ENCODE measurements at places on chromosomes 3 and 15.

- DNase-seq = no peak
Measured at GRCh38 chr3:126556637-126557414, 1.9 kb downstream of the C3orf22 start.

- DNase-seq = no peak
Measured at GRCh38 chr15:25693321-25694238, 169.5 kb downstream of the ATP10A start.

DNA sequence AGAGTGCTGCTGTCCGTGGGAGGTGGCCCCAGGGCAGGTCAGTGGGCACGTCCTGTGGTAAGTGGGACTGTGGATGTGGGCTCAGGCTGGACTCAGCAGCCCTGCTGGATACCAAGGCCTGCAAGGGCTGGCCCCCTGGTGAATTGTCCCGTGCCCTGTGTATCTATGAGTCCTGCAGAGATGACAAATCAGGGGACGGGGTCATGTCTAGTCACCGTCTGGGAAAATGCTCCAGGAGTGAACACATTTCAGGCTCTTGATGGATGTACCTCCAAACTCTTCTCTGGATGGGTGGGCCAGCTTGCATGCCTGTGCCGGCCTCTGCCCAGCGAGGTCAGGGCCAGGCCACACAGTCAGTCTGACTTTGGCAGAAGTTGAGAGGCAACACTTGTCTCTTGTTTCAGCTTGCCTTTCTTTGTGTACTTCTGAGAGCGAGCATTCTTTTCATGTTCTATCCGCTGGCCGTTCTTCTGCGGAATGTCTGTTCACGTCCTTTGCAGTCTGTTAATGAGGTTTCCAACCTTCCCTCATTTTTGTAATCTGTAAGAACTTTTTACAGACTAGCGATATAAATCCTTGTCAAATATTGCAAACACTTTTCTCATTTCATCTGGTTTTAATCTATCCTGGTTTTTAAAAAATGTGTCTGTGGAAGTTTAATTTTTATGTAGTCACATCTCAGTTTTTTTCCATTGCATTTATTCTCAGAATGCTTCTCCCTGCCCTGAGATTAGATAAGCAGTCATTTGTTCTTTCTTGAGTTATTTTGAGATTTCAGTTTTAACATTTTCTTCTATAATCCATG, 11.4 kb upstream of the STAB1 start:
- DNase-seq = no peak

DNA sequence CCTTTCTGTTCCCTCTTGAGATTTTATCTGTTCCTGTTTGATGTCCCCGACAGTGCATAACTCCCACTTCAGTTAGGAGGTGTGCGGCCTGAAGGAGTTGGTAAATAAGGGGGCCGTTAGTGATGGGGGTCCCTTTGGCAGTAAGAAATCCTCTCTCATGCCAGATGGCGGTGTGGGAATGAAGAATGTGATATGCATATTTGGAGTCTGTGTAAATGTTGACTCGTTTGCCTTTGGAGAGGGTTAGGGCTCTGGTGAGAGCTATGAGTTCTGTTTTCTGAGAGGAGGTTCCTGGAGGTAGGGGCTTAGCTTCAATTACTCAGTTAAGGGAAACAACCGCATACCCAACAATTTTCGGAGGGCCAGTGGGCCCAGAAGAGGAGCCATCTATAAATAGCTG, 38.8 kb upstream of the RNF7 start:
- no peak for DNase-seq

All from left renal cortex interstitium (tissue), 4 donors.